ENCODE measurements at places on chromosomes 12 and 14. TPM values are rescaled to one million over a fixed set of nuclear protein-coding genes. Genes with fewer than 3 reads are reported as not detected.
A peak's percentile ranks its signal among the peaks of the same experiment; 100 is the strongest.

GRCh38 chr14:30482276-30482675, 76.7 kb upstream of the G2E3 start:
- no peak overlapping the region for H3K27ac ChIP-seq
- no peaks in the 10 kb centered on the region for H3K4me1 ChIP-seq
- no peaks in the 10 kb centered on the region for H3K27me3 ChIP-seq
- H3K4me3 ChIP-seq: no peak overlapping the region
- DNase-seq: no peak

The OTUB2 gene
- polyA plus RNA-seq: 0.82 TPM

The NEDD8 gene
- polyA plus RNA-seq: 335 TPM

- DNase-seq: no peak
- H3K27me3 ChIP-seq: no peaks in the 10 kb centered on the region
These were observed 62.3 kb downstream of the BHLHE41 start for GRCh38 chr12:26062566-26062965.

GRCh38 chr12:54044425-54045103, 9.1 kb upstream of the HOXC4 start:
- no peak overlapping the region for H3K27ac ChIP-seq
- DNase-seq: no peak
- H3K4me3 ChIP-seq: no peak overlapping the region
- peaks cover 6% of the 10 kb centered on the region for H3K27me3 ChIP-seq
- no peaks in the 10 kb centered on the region for H3K4me1 ChIP-seq

- no peaks in the 10 kb centered on the region for H3K36me3 ChIP-seq
- no peak overlapping the region for H3K27ac ChIP-seq
These were observed 211.5 kb upstream of the CPNE8 start for GRCh38 chr12:39116861-39117260.

The KLRC1 gene
- polyA plus RNA-seq: 0.25 TPM

GRCh38 chr12:10140001-10140400, 10.0 kb upstream of the CLEC7A start:
- no peaks in the 10 kb centered on the region for H3K4me1 ChIP-seq
- DNase-seq: peak; percentile 48
- no peaks in the 10 kb centered on the region for H3K36me3 ChIP-seq
- H3K4me3 ChIP-seq: no peak overlapping the region
- no peaks in the 10 kb centered on the region for H3K27me3 ChIP-seq

DNA sequence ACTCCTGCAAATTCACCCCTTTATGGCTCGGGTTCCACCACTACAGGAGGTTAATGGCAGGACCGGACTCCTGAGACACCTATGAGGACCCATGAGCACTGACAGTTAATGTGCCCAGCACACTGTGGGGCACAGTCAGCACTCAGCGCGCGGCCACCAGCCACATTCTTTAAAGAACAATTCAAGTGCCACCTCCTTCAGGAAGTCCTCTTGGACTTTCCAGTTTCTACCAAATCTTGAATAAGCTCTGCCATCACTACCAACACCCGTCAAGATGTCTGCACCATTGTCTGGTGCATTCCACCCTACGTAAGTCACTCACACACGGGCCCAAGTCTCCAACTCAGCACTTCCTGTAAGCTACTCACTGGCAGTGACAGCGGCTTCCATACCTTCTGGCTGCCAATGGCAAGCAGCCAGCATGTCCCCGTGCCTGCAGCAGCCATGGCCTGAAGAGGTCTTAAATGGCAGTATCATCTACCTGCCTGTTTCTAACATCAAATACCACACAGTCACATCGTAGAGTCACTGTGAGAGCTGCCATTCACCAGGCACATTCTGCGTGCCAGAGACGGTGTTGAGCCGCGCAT, 48.5 kb downstream of the CDC42BPB start:
- H3K27ac ChIP-seq: no peak overlapping the region
- no peak overlapping the region for H3K4me3 ChIP-seq
- no peak for DNase-seq
- no peaks in the 10 kb centered on the region for H3K27me3 ChIP-seq
- H3K36me3 ChIP-seq: no peaks in the 10 kb centered on the region

DNA sequence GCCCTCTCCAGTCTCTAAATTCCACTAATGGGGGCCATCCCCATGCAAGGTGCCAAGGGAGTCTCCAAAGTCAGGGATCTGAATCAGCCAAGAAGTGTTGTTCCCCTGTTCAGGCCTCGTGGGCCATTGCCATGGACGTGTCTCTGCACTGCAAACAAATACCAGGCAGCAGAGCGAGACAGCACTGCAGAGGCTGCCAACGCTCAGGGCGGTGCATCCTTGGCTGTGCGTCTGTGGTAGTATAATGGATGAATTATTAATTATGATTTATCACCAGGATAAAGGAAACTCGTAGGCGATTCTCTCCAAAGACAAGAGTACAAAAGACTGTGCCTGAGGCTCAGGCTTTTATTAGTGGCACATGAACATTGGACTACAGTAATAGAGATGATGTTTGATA, 122.3 kb upstream of the NTF3 start:
- H3K36me3 ChIP-seq: no peaks in the 10 kb centered on the region
- no peak overlapping the region for H3K4me3 ChIP-seq
- no peak for DNase-seq

The PTCSC3 gene
- polyA plus RNA-seq: not detected

- peak within 1 kb of the TSS; percentile 47 for H3K27ac ChIP-seq
- no peaks in the 10 kb centered on the region for H3K27me3 ChIP-seq
- peak within 1 kb of the TSS; percentile 74 for H3K4me3 ChIP-seq
- no peaks in the 10 kb centered on the region for H3K36me3 ChIP-seq
- DNase-seq: peak; percentile 53
These were observed at the start of gene CRY1 for GRCh38 chr12:107093417-107094182. TSS of gene CRY1 (minus strand) at chr12:107093549. CDS start at chr12:107092961, 588 bp downstream.

GRCh38 chr12:120862664-120863063, 41.5 kb downstream of the SPPL3 start:
- H3K36me3 ChIP-seq: peaks cover 2% of the 10 kb centered on the region
- no peak for DNase-seq
- no peak overlapping the region for H3K27ac ChIP-seq
- H3K27me3 ChIP-seq: no peaks in the 10 kb centered on the region
- no peak overlapping the region for H3K4me3 ChIP-seq
- peaks cover 12% of the 10 kb centered on the region for H3K4me1 ChIP-seq

The GLS2 gene
- polyA plus RNA-seq: 4.7 TPM

GRCh38 chr12:47547077-47547476, 158.8 kb downstream of the RPAP3 start:
- H3K27me3 ChIP-seq: no peaks in the 10 kb centered on the region
- DNase-seq: no peak
- H3K27ac ChIP-seq: no peak overlapping the region
- H3K4me3 ChIP-seq: no peak overlapping the region
- no peaks in the 10 kb centered on the region for H3K36me3 ChIP-seq

The NOS1 gene
- polyA plus RNA-seq: not detected

The MRPL42 gene
- 184 TPM for polyA plus RNA-seq

GRCh38 chr14:21912367-21912766, 238.7 kb upstream of the OR4E1 start:
- no peaks in the 10 kb centered on the region for H3K27me3 ChIP-seq
- DNase-seq: no peak
- no peaks in the 10 kb centered on the region for H3K4me1 ChIP-seq
- no peak overlapping the region for H3K27ac ChIP-seq
- no peak overlapping the region for H3K4me3 ChIP-seq

DNA sequence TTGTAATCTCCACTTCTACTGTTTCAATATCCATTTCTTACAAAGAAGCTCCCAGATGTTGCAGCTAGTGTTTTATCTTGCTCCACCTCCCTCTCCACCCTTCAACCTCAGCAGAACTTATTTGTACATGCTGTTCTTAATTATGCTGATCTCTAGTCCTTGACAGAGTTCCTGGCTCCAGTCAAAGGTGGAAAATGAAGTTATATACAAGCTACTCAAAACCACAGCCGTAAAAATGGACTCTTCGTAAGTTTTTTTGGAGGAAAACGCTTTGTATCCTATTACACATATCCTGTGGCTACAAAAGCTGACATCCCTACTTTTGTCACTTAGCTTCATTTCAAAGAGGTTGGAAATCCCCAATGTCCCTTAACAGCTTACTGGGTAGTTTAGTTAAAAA, 1.3 kb downstream of the CLEC1A start:
- H3K36me3 ChIP-seq: no peaks in the 10 kb centered on the region
- no peak overlapping the region for H3K27ac ChIP-seq
- H3K4me1 ChIP-seq: no peaks in the 10 kb centered on the region
- H3K27me3 ChIP-seq: no peaks in the 10 kb centered on the region
- no peak for DNase-seq
- H3K4me3 ChIP-seq: no peak overlapping the region

The SERPINA5 gene
- polyA plus RNA-seq: not detected

DNA sequence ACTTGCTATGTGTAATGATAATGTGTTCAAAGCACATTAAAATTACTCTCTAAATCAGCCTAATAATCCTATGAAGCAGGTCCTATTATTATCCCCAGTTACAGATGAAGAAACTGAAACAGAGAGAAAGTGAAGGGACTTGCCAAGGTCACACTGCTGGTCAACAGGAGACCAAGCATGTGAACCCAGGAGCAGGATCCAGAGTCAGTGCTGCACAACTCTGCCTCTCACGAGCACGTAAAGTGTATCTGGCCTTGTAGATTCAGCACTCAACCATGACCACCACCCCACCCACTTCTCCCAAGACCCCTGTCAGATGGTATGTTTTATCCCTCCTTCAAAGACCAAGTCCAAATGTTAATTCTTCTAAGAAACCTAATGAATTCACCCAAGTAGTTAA, 100.7 kb downstream of the TTC7B start:
- no peak for DNase-seq
- no peaks in the 10 kb centered on the region for H3K36me3 ChIP-seq
- no peaks in the 10 kb centered on the region for H3K4me1 ChIP-seq
- H3K4me3 ChIP-seq: no peak overlapping the region
- H3K27me3 ChIP-seq: no peaks in the 10 kb centered on the region

- H3K4me3 ChIP-seq: no peak overlapping the region
- peaks cover 4% of the 10 kb centered on the region for H3K4me1 ChIP-seq
- H3K27me3 ChIP-seq: no peaks in the 10 kb centered on the region
- no peak for DNase-seq
- H3K27ac ChIP-seq: no peak overlapping the region
- no peaks in the 10 kb centered on the region for H3K36me3 ChIP-seq
These were observed 23.0 kb upstream of the SERPINA4 start for GRCh38 chr14:94538070-94538740.

- H3K27ac ChIP-seq: no peak overlapping the region
- peak overlapping the region; percentile 47 for H3K4me3 ChIP-seq
- peaks cover 29% of the 10 kb centered on the region for H3K4me1 ChIP-seq
- no peaks in the 10 kb centered on the region for H3K36me3 ChIP-seq
These were observed 3.6 kb downstream of the BMAL2 start for GRCh38 chr12:27336282-27336653.

All from GM12878 (cell line).